ENCODE measurements at places on chromosomes 7 and 10.

DNA sequence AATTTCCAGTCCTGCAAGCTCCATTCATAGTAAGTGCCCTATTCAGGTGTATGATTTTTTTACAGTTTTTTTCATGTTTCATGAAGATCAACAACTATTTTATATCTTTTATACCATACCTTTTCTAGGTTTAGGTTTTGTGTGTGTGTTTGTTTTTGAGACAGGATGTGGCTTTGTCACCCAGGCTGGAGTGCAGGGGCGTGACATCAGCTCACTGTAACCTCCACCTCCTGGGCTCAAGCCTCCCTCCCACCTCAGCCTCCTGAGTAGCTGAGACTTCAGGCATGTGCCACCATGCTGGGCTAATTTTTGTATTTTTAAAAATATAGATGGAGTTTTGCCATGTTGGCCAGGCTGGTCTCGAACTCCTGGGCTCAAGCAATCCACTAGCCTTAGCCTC is 35.0 kb downstream of the ARMH3 start:
- DNase-seq, result no peak

- DNase-seq, result no peak
Measured at GRCh38 chr7:151626422-151627115, 106.9 kb upstream of the RHEB start.

DNA sequence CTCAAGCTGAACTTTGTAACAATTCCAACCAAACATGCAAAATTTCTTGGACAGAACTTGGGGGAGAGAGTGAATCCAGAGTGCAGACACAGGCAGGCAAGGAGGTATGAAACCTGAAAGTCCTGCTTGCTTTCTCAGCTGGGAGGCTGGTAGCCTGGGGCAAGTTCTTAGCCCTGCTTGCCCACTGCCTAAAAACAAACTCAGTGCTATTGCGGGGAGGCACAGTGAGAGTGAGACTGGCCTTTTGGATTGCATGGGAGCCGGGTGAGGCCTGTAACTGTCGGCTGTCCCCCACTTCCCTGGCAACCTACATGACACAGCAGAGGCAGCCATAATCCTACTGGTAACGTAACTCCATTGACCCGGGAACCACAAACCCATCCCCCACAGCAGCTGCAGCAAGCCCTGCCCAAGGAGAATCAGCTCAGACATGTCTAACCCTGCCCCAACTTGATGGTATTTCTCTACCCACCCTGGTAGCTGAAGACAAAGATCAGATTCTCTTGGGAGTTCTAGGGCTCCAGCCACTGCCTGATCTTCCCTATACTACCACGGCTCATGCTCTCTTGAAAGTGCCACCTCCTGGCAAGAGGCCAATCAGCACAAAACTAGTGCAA is 663.6 kb downstream of the GRM8 start:
- DNase-seq, result no peak

DNA sequence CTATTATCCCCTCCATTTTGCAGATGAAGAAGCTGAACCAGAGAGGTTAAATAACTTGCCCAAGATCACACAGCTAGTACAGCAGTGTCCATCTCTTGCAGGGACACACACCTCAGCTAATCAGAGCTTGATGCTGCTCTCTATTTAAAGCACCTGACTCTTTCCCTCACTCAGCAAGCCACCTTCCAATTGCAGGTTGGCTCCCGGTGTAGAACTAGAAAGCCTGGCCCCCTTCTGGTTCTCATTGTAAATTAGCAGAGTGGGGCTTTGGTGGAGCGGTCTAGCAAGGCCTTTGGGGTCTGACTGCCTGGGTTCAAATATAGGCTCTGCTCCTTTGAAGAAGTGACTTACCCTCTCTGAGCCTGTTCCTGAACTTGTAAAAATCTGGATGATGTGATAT is 176.4 kb downstream of the NEURL1 start:
- DNase-seq, result no peak

DNA sequence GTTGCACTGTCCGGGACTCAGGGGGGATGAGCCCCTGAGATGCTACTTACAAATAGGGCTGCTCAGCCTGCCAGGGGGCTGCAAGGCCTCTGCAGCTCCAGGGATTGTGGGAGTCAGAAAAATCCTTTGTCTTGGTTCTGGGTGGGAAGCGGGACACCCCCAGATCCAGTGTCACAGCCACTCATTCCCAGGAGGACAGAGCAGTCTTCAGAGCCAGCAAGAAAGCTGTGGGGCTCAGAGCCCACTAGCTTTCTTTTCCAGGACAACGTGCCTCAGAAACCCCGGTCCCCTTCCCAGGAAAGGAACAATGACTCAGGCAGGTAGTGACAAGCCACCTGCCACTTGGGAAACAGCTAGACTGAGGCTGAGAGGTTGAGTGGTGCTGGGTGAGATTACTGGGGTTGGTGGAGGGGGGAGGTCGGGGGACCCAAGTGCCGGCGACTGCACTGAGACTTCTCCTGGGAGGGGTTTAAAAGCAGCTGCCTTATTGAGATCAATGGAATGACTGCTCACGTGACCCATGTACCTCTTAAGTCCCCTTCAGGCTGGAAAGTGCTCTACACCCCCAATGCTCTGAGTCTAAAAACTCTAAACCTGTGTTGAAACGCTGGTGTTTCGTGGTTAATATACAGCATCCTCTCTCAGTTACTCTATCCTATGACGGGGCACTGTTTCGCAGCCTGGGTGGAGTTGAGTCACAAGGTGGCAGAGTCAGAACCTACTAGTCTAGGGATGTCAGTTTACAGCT is 123.6 kb downstream of the UBE2H start:
- DNase-seq, result peak; percentile 67

DNA sequence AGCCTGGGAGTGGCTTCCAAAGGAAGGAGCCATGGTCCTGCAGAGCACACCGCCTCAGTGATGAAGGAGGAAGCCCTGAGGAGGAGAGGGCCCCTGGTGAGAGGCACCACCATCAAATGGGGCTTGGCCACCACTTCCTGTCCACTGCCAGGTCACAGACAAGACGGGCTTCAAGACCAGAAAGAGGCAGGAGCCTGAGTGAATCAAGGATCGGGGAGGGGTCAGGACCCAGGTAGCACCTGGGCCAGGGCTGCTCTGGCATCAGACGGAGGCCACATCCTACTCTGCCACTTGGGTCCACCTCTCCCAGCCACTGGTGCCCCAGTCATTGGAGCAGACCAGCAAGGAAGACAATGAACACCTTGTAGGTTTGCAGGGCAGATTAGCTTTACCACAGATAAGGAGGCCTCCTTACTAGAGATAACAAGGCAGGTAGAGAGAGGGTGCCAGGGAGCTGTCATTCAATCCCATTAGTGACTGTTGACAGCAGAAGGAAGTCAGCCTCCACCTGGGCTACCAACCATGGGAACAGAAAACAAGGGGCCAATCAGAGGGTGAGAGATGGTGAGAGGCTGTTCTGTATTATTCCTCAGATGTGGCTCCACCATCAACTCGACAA is 143.4 kb downstream of the TNS3 start:
- no peak for DNase-seq

DNA sequence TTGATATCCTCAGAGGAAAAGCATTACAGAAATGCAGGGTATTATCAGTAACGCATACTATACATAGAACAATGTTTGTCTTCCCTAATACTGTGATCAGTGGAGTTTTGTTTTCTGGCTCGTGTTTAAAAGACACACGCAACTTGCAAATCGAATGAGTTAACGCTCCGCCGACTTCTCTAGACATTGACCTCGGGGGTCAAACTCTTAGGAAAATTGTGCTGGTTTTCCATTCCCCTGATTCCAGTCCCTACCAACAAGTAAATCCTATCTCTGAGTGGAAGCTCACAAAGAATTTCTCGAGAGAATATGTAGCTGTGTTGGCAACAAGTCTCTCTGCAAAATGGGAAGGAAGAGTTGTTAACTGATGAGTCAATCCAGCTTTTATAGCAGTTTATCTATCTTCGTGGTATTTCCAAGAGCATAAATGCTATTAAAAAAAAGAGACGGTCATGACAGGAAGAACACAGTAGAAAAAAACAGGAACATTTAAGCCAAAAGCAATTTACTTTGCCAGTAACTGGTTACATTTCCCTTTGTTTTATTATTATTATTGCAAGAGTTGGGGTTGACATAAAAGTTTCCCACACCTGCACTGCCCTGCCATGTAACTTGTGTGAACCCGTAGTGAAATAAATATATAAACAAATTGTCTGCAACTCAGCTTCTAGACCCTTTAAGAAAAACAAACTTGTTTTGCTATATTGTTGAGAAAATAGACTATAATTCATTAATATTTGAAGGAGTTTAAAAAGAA is 144.4 kb downstream of the ARID5B start:
- no peak for DNase-seq

DNA sequence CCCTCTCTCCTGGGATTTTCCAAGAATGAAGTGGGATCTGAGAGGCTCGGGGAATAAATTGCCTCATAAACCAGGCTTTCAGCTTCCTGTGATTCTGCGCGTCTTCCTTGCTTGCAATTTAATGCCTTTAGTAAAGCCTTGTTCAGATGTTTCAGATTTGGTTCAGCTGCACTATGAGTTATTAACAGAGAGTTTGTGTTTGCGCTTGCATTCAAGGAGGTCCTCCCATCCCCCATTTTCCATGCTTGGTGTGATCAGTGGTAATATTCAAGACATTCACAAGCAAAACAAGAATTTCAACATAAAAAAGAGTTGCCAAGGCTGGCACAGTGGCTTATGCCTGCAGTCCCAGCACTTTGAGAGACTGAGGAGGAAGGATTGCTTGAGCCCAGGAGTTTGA is 1068.9 kb downstream of the TYW1 start:
- DNase-seq, result no peak

GRCh38 chr10:88848499-88848898 is 3.1 kb downstream of the ANKRD22 start:
- no peak for DNase-seq

- DNase-seq, result no peak
Measured at GRCh38 chr10:126179637-126180036, 208.6 kb downstream of the ADAM12 start.

DNA sequence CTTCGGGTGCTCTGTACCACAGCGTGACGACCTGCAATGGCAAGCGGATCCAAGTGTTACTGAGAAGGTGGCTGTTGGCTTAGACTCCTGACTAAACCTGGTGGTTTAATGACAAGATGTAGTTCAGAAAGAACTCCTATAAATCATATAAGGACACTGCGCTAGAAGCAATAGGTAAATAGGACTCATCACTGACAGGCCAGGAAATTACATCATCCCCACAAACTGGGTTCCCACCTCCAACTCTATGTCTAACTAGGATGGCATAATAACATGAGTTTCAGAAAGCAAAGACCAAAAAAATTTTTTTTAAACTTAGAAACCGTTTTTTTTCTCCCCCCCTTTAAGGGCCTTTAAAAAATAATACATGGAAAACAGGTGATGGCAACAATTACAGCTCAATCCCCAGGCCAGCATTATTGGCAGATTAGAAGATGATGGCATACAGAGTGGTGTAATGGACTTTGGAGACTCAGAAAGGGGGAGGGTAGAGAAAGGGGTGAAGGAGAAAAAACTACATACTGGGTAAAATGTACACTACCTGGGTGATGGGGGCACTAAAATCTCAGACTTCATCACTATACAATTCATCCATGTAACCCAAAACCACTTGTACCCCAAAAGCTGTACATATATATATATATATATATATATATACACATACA is 81.4 kb upstream of the FAM133B start:
- no peak for DNase-seq

GRCh38 chr7:76257973-76258372 is 44.5 kb upstream of the HSPB1 start:
- DNase-seq, result no peak

DNA sequence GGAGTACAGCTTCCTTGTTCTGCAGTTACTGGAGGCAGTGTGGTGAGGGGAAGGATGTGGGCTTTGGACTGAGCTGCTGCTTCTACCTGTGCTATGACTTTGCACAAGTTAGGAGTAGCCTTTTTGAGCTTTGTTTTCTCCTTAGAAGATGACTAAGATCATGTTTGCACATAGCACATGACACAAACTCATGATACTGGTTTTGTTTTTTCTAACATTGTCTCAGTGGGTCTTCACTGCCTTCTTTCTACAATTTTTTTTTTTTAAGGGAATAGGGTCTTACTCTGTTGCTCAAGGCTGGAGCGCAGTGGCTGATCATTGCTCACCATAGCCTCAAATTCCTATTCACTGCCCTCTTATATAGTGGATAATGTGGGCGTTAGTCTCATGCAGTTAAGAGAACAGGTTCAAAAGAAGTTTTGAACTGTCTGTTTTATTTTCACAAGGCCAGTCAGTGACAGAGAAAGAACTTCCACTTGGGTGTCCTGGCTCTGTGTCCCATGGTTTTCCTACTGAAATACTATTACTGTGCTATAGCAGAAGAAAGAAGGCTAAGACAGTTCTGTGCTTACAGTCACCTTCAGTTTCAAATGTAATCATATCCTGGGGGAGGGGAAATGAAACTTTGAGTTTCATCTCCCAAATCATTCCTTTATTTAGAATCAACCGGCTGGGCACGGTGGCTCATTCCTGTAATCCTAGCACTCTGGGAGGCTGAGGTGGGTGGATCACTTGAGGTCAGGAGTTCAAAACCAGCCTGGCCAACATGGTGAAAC is 72.0 kb downstream of the KAT6B start:
- DNase-seq, result no peak

DNA sequence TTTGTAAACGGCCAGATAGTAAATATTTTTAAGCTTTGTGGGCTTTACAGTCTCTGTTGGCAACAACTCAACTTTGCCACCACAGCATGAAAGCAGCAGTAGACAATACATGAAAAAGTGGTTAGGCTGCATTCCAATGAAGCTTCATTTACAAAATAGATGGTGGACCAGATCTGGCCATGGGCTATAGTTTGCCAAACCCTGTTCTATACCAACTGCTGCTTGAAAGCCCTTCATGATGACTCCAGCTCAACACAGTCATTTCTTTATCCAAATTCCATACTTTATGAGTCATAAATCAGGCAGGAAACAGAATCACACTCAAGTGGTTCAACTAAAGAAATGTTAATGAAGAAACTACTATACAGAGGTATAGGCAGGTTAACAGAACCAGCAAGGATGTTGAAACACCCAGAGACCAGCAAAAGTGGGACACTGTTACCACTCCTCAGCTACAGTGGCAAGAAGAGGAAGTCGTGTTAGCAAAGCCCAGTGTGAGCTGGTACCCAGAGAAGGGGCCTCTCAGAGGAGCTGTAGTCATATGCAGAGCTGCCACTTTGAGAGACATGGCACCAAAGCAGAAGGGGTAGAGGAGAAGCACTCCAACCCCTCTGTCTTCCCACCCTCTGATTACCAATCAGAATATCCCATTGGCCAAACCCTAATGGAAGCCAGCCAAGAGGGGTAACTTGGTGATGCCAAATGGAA is 72.5 kb downstream of the PRLHR start:
- DNase-seq, result no peak

DNA sequence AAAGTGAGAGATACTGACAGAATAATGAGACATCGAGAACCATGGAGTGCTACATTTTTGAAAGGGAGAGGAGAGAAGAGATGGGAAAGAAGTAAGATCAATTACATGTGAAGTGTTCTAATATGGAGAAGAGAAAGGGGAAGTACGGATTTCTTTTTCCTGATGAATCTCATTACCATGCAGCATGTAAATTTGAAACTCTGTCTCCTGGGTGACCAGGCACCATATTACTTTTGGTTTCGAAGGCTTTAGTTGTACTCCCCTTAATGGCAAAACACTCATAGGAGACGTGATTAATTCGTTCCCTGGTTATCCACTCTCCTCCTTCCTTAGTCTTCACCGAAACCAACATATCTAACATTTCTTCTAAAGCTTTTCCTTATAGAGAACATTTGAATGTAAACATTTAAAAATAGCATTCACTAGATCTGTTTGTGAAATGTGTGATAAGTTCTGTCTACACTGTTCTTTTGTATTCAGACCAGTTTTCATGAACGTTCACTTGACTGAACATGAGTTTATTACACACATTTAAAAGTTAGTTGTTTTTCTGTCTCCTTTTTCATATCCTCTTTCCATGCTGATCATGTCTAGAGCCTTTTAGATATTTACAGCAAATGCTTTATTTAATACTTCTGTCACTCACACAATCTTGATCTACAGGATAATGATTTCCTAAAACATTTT is 80.2 kb upstream of the MSRB2 start:
- no peak for DNase-seq

All from activated CD8-positive, alpha-beta memory T cell treated with anti-CD3 and anti-CD28 coated beads, Interleukin-2, amount 50 U/mL, for 48 hours (primary cell).